ENCODE measurements at places on chromosomes 4 and X.
A peak's percentile ranks its signal among the peaks of the same experiment; 100 is the strongest.

- no peak for DNase-seq
Measured at GRCh38 chr4:56080384-56080783, 131.6 kb downstream of the CEP135 start.

GRCh38 chr4:75924309-75924827 lies 16.4 kb downstream of the NAAA start:
- DNase-seq, result peak; percentile 65

- no peak for DNase-seq
Measured at GRCh38 chrX:113790987-113791386, 792.9 kb upstream of the HTR2C start.

DNA sequence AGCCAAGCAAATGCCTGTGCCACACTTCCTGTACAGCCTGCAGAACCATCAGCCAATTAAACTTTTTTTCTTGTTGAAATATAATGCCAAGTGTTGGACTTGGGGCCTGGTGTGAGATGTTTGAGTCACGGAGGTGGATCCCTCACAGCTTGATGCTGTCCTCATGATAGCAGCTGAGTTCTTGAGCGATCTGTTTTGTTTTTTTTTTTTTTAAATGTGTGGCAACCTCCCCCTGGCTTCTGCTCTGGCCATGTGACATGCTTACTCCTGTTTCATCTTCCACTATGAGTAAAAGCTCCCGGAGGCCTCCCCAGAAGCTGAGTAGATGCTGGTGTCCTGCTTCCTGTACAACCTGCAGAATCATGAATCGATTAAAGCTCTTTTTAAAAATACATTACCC lies 973.3 kb upstream of the FTHL17 start:
- DNase-seq, result no peak

DNA sequence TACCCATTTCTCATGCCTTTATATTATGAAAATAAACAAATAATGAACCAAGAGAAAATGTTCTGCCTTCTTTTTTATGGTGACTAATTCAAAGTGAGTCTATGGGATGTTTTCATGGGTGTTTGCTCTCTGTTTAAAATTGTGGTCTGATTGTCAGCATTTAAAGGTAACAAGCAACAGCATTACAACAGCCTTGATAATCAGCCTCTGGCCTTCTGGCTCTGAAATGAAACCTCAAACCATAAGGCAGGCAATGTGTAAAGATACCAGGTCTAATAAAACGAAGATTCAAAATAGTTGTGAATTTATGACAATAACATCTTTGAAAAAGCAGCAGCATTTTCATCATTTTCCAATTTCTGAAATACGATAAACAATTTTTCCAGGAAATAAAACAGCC lies 63.7 kb downstream of the FAM13A start:
- no peak for DNase-seq
